ENCODE measurements at places on chromosomes 2 and 18.

GRCh38 chr2:132465917-132466316 lies 49.3 kb downstream of the GPR39 start:
- DNase-seq, result no peak

GRCh38 chr2:239168575-239168974 lies 232.2 kb downstream of the HDAC4 start:
- DNase-seq, result no peak

DNA sequence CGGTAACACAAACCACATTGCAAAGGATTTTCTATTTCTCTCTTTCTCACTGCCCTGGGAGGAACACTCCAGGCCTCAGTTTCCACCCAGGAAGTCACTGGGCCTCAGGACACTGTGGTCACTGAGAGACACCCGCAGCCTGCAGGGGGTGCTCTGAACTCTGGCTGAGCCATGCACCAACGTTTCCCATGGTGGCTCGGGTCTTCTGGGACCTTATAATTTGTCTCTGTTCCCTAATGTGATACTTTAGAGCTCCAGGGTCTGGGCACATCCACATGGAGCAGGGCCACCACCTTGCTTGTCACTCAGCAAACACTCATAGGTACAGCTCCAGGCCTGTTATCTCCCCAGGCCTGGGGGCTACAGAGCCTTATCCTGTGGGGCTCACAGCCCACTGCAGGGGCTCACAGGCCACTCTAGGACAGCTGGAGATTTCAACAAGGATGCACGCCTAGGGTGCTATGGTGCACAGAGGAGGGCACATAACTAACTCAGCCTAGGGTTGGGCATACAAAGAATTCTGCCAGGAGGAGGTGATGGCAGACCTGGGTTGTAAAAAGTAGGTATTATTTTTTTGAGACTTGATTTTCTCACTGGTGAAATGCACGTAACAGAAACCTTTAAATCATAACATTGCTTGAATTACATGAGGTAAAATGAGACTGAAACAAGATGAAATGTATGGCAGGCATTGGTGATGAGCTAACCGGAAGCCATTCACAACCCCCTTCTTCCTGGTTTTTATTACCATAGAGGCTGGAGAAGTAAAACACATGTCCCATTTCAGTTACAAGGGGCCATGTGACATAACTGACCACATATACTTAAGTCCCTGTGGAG lies 3.0 kb upstream of the HS1BP3 start:
- DNase-seq, result no peak

- DNase-seq, result no peak
These were observed 31.2 kb upstream of the TBR1 start for GRCh38 chr2:161384864-161385263.

DNA sequence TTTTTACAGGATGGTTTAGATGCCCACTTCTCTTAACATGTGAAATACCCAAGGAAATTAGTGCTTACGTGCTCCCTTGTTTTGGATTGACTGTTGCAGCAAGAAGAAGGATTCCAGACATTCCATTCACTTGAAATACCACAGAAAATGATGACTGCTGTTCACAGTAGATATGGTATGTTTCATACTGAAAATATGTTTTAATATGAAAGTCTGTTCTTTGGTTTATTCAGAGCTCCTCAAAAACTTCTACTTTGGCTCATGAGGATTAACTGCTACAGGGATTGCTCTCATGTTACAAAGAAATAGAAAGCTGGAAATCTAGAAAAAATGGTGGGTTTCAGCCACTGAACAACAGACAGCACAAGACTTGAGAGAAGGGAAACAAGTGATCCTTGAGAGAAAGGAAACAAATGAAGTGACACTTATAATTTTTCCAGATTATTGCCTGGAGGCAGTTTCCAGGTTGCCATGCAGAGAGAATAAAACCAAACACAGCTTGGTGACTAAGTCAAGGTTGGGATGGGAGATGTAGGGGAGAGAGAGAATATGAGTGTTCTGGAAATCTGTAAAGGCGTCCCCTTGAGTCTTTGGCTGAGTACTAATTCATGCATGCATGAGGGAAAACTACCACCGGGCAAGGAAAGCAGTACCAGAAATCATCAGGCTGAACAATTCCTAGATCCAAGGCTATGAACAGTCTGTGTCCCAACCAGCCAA lies 348.1 kb downstream of the CLIP4 start:
- DNase-seq, result no peak
